A549 (cell line): ENCODE measurements at places on chromosomes 2 and 18. TPM values are rescaled to one million over a fixed set of nuclear protein-coding genes. Genes with fewer than 3 reads are reported as not detected.
A peak's percentile ranks its signal among the peaks of the same experiment; 100 is the strongest.

Gene MZT2A
- 118 to 129 TPM (median 119 TPM) in 3 replicates for polyA plus RNA-seq

GRCh38 chr2:127510073-127510472 is 16.2 kb downstream of the IWS1 start:
- DNase-seq, result no peak

GRCh38 chr2:207394812-207395534 is 134.8 kb upstream of the CREB1 start:
- peak; percentile 34 for DNase-seq

- peak; percentile 97 for DNase-seq
Measured at GRCh38 chr2:233422050-233422639, 67.9 kb downstream of the DGKD start.

DNA sequence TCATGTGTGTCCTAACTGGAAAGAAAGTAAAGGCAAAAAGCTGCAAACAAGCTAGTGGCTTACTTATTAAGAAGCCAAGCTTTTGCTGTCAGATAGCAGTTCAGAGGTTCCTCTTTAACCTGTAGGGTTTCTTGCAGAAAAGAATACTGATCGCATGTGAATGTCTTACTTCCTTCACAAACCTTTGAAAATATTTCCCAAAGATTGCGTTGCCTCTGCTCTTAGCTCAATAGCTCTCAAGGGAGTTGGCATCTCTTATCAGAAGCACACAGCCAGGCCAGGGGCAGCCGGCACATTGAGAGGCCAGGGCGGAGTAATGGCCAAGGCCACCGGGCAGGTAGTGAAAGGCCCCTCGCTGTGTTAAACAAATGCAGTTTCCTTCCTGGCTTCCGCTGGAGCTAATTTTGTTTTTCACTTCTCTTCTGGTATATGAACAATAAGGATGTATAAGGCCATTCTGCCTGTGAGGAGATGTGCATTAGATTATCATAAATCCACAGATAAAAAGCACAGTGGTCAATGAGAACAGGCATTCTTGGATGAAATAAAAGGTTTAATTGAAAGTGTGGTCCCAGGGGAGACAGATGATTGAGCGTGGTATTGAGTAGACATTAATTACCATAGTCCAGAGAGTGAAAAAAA is 542.4 kb upstream of the NRP2 start:
- no peak for DNase-seq

Gene UGT1A10
- not detected in 3 replicates for polyA plus RNA-seq

Gene CABLES1
- polyA plus RNA-seq, result 4.5 to 6.4 TPM (median 5.0 TPM) in 3 replicates

Gene LDLRAD4
- 2.5 to 5.2 TPM (median 4.6 TPM) in 3 replicates for polyA plus RNA-seq

DNA sequence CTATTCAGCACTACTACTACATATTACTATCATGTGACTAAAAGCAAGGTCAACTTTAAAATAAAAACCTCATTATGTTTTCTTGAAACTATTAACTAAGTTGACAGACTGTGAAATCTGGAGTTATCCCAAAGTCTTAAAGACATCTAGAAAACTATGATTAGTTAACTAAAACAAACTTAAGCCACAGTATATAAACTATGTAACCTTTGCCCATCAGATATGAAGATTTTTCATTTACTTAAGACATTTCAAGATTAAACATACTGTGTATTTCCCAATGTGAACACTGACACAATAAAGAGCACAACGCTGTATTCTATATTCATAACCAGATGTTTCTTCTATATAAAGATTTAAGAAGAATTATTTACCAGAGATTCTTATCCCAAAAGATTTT is 33.5 kb upstream of the CACNB4 start:
- DNase-seq, result no peak

Gene SKOR2
- polyA plus RNA-seq, result not detected in 3 replicates

GRCh38 chr18:52401236-52401635 is 61.2 kb downstream of the DCC start:
- DNase-seq, result no peak

DNA sequence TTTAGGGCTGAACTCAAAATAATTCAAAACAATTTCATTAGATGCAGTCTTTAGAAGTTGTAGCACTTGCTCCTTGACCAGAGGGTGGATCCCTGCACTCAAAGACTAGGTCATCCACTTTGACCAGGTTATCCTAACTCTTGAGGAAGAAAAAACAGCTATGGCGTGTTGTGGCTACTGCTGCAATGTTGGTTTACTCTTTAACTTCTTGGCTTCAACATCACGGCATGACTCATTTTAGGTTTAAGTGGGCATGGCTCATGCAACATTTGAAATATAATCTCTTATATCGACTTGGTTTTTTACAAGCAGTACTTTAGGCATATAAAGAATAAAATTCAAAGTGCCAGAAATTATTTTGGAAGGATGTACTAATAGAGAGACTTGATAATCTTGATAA is 35.4 kb downstream of the ANKRD29 start:
- peak; percentile 49 for DNase-seq

DNA sequence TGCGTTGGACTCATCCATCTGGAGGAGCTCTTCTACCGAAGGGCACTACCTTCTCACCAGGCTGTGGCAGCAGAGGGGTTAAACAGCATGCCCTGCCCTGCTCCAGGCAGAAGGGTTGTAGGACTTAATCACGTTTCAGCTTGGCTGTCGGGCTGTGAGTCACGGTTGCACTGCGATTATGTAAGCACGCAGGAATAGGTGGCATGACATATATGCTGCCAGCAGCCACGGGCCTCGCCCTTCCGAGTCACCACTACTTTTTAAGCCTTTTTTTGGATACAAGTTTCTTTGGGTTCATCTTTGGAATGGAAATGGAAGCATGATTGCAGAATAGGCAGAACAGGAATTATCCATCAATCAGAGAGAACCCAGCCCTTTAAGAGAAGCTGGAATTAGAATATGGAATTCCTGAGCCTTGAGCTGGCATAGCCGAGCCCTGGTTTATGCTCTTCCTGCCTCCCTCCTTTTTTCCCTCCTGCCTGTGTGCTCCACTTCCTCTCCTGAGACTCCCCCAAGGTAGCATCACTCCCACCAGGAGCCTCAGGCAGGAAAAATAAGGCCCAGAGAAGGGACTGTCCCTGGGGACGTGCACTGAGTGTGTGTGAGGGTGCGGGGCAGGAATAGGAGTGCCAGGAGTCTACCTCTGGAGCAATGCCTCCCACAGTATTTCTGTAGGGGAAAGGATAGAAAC is 86.8 kb downstream of the SEMA4F start:
- peak; percentile 88 for DNase-seq

Gene COL3A1
- 0.35 to 0.99 TPM (median 0.70 TPM) in 3 replicates for polyA plus RNA-seq

DNA sequence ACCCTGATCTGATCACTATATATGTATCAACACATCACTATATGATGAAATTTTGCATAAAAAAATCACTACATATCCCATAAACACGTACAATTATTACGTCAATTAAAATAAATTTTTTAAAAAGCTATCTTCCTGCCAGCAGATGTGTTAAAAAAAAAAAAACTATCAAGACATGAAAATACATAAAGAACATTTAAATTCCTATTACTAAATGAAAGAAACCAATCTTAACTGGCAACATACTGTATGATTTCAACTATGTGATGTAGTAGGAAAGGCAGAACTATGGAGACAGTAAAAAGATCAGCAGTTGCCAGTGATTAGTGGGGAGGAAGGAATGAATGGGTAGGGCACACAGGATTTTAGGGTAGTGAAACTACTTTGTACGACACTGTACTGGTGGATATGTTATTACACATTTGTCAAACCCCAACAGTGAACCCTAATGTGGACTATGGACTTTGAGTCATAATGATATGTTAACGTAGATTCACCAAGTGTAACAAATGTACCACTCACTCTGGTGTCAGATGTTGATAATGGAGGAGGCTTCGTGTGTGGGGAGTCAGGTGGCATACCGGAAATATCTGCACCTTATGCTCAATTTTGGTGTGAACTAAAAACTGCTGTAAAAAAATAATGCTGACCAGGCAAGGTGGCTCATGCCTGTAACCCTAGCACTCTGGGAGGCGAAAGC is 27.4 kb downstream of the USP34 start:
- DNase-seq, result peak; percentile 44

- peak; percentile 10 for DNase-seq
Measured at GRCh38 chr2:159185401-159186130, 100.9 kb downstream of the WDSUB1 start.

GRCh38 chr2:52193804-52194203 is 1161.9 kb upstream of the NRXN1 start:
- no peak for DNase-seq
